Lung microvascular endothelial cell (primary cell): ENCODE measurements at places on chromosomes 11 and 22. TPM values are rescaled to one million over a fixed set of nuclear protein-coding genes. Genes with fewer than 3 reads are reported as not detected.

- no peak for DNase-seq
Observed at GRCh38 chr22:45227645-45228400, 12.9 kb downstream of the KIAA0930 start.

DNA sequence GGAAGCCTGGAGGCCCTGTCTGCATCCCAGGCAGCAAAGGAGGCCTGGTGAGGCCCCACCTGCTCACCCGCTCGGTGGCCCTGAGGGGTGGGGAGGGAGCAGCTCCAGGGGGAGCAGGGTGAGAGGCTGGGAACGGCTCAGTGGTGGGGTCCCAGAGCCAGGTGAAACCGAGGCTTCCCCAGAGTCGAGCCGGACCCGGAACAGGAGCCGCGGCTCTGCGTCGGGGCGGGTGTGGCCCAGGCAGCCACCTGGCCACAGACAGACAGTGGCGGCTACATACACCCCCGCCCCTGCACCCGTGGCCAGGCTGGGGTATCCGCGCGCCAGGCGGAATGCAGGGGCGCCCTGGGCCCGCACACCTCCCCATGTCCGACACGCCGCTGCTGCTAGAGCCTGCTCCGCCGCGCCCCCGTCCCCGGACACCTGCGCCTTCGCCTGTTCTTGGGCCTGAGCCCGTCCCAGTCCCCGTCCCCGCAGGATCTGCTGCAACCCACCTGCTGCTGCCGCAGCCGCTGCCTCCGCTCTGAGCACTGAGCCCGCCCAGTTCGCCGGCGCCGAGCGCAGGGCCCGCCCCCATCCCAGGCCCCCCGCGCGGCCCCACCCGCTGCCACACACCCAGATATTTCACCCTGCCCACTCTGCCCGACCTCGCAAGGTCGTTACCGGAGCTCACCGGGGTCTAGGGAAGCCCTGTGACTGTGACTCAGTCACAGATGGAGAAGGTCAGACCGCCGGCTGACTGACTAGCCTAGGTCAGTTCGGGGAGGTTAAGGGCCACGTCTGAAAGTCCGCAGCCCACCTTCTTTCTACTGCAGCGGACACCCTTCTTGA is at the start of gene SLC7A4:
TSS of gene SLC7A4 (minus strand) at position 525 of the 831 bp plus-strand sequence. CDS start 749 bp downstream, outside the sequence.
- DNase-seq = no peak

DNA sequence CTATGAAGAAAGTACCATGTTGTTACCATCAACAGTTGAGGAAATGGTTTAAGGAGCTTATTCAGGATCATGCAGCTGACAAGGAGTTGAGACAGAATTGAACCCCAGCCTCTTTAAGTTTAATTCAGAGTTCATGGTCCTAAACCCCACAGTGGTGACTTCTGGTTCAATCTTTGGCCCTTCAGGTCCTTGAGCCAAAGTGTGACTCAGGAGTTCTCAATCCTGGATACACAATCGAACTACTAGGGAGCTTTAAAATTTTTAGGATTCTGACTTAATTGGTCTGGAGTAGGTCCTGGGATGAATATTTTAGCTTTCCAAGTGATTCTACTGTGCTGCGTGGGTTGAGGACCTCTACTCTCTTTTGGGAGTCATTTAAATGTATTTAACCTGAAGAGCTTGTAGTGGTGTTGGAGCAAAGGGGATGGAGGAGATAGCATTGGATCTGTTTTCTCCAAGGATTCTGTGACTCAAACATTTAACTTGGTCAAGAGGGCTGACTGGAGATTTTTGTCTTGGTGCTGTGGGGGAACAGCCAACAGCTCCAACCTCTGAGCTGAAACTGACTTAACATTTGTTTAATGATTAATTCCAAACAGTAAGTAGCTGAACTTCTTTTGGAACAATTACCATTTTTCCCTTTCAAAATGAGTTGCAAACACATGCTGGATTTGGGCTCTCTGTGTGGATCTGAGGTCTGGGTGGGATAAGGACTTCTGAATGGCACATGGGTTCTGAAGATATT is 80.1 kb downstream of the INSC start:
- DNase-seq = no peak

DNA sequence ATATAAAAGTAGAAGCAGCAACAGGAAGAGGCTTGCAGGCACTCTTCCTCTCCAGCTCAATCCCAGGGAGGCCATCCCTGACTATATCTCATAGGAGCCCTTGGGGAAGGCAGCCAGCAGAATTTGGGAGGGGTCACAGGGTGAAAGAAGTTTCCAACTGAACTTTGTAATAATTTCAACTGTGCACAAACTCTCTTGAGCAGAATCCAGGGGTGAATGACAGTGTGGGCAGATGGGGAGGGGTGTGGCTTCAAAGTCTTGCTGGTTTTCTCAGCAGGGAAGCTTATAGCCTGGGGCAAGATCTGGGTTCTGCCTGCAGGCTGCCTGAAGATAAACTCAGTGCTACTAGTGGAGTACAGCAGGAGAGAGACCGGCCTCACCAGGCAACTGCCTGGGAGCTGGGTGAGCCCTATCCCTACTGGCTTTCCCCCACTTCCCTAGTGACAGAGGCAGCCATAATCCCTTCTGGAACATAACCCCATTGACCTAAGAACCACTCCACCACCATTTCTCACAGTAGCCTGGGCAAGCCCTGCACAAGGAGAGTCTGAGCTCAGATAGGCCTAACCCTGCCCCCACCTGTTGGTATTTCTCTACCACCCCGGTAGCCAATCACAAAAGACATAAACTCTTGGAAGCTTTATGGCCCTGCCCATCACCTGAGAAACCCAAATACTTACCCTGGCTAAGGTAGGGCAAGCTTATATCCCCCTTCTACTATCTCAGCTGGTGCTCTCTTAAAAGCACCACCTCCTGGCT is 17.8 kb upstream of the TTC12 start:
- DNase-seq = no peak

PPFIBP2 gene
- total RNA-seq = 2.0 and 5.2 TPM in 2 replicates
